ENCODE measurements at places on chromosomes 1 and 21.
A peak's percentile ranks its signal among the peaks of the same experiment; 100 is the strongest.

- no peak for DNase-seq
These were observed 113.1 kb downstream of the NTPCR start for GRCh38 chr1:233063462-233063861.

DNA sequence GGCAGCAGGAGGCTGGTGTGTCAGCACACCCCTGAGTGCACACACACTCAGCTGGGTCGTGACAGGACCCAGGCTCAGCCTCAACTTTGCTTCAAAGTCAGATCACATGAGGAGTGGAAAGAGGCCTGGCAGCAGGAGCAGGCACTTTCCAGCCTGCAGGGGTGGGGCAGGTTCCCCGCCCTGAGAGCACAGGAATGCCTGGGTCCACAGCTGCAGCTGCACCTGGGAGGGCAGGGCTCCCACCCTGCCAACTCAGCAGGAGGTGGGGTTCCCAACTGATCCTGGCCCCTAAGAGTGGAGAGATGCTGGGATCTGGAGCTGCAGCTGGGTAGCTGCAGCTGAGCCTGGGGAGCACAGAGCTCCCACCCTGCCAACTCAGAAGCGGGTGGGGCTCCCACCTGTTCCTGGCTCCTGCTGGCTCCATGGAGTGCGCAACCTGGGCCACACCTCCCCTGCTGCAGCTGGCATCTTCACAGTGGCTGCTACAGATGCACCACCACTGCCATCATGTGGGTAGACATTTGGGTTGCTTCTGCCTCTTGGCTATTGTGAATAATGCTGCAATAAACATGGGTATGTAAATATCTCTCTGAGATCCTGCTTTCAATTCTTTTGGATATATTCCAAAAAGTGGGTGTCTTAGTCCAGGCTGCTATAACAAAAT lies 415.4 kb downstream of the TTLL7 start:
- no peak for DNase-seq

GRCh38 chr1:220011620-220012019 lies 34.7 kb downstream of the EPRS1 start:
- no peak for DNase-seq

DNA sequence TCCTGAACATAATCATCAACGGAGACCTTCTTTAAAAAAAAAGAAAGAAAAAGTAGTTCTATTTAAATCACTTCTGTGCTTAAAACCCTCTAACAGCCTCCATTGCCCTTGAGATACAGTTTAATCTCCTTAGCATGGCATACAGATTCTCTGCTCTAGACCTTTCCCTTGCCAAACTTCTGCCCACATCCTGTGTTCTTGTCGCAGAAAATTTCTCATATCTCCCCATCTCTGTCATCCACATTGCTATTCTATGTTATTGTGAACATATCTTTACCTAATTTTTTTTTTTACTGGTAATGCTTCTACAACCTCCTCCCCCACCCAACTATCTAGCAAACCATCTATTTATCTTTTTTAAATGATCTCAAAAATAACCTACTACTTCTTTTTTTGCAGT lies 135.7 kb upstream of the PROX1 start:
- DNase-seq: no peak

DNA sequence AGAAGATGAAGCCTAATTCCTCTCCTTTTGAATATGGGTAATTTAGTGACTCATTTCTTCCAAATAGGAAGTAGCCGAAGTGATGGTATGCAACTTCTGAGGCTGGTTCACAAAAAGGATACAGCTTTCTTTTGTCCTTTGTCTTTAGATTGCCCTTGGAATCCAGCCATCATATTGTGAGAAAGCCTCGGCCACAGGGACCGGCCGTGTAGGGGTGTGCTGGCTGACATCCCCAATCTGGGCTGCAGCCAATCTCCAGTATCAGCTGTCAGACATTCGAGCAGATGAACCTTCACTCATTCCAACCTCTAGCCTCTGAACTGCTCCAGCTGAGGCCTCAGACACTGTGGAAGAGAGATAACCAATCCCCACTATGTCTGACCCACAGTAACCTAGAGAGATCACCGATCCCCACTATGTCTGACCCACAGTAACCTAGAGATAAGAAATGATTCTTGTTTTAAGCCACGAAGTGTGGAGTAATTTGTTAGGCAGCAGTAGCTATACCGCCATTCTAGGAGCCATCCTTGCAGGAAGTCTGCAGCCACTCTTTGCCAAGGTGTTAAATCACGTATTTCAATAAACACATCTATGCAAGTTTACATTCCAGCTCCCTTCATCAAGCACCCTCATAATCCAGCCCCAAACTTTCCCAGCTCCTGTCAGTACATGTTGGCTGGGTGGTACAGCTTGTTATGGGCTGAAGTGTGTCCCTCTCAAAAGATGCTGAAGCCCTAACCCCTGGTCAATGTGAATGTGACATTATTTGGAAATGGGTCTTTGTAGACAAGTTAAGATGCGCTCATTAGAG lies 2.9 kb upstream of the DIP2A start:
- DNase-seq: no peak

GRCh38 chr1:228284521-228284920 lies 76.7 kb downstream of the OBSCN start:
- no peak for DNase-seq

GRCh38 chr1:26887125-26887524 lies 3.0 kb downstream of the GPN2 start:
- DNase-seq: no peak

DNA sequence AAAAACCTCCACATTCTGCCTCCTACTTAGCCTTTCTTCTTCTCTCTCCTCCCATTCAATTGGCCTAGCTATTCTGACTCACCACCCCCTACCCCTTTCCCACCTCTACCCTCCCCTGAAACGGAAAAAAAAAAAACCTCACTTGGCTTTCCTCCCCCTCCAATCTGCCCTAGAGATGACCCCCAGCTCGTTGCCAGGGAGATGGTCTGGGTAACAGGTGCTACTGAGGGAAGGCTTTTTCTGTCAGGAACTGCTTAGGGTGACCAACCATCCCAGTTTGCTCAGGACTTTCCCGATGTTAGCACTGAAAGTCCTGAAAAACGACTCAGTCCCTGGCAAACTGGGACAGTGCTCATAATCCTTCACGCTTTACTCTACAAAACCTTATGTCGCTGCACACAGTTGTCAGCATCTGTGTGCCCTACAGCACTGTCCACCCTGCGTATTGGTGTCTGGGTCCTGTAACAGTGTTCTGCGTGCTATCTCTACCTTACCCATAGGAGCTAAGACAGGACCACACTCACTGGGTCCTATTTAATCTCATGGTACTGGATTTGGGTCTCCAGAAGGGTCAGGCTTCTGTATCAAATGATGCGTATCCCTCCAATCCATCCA lies 7.7 kb upstream of the CADM3 start:
- no peak for DNase-seq

DNA sequence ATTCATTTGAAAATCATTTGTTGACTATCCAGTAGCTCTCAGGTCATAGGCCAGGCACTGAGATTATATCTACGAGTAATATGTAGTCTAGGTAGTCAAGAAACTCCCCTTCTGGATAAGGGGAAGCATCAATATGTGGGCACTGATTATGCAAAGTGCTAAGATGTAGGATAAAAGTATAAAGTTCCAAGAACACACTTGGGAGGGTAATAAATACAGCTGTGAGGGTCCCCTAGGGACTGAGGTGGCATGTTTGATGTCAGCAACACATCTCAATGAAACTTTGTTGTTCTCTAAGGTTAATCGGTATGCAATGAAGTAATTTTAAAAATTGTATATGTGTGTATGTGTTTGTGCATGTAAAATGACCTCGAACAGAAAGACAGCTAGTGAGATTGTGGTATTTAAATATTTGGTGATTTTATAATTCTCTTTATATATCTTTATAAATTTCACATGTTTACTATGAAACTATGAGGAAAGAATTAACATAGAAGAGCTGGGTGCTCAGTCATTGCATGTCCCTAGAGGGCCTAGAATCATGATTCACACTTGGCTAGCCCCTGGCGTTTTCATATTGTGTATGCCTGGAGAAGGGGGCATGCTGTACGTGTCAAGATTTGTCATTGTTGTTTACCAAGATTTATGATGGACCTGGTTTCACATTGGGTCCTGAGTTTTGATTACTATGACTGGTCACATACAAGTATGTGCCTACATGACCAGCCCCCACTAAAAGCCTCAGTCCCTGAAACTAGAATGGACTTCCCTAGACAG lies 140.1 kb upstream of the DUSP10 start:
- DNase-seq: no peak

DNA sequence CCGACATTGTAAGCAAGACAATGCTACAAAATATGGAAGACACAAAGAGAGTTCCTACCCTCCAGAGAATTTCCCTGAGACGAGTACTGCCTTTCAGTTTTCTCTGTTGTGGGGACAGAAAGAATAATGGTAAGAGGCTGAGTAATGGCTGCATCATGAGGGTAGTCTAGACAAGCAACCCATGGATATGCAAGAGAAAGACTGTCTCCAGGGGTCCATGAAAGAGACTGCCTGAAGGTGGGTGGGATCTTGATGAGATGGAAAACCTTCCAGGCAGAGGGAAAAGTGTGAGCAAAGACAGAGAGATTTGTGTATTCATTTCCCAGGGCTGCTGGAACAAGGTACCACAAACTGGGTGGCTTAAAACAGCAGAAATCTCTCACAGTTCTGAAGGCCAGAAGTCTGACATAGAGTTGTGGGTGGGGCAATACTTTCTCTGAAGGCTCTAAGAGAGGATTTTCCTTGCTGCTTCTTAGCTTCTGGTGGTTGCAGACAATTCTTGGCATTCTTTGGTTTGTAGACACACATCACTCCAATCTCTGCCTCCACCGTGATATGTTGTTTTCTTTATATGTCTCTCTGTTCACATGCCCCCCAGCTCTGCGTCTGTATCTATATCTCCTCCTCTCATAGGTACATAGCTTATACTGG lies 41.4 kb downstream of the ANP32E start:
- no peak for DNase-seq

DNA sequence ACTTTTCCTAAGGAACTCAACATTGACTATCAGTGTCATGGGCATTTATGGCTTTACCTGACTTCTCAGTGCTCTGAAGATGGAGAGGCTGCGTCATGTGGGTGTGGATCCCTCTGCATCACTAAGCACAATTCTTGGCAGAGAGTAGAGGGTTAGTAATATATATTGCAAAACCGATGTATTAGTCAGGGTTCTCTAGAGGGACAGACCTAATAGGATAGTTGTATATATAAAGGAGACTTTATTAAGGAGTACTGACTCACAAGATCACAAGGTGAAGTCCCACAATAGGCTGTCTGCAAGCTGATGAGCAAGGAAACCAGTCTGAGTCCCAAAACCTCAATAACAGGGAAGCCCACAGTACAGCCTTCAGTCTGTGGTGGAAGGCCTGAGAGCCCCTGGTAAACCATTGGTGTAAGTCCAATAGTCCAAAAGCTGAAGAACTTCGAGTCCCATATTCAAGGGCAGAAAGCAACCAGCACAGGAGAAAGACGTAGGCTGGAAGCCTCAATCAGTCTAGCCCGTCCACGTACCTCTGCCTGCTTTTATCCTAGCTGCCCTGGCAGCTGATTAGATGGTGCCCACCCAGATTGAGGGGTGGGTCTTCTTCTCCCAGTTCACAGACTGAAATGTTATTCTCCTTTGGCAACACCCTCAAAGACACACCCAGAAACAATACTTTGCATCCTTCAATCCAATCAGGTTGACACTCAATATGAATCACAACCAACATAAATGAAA lies 159.7 kb upstream of the NRIP1 start:
- no peak for DNase-seq

- DNase-seq: peak; percentile 88
These were observed at the start of gene PRPF38B for GRCh38 chr1:108691942-108692723. Gene PRPF38B, plus strand, starts transcription at chr1:108692310. Its CDS starts 282 bp downstream, at chr1:108692592.

- no peak for DNase-seq
These were observed 13.8 kb downstream of the CNIH3 start for GRCh38 chr1:224629965-224630364.

DNA sequence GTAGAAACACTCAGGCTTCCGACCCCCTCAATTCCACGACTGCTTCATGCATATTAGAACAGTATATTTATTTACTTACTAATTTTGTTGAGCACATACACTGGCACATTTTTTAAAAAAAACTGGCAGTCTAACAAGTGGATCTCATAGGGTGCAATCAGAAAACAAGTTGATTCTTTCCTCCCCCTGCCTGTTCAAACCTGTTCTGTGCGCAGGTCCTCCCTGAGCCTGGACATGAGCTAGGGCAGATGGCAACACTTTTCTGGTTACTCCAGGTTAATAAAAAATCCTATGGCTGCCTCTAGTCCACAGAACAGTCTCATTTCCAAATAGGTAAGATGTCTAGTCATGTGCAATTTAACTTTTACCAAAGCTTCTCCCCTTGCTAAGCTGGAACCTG lies 18.6 kb downstream of the HSD11B1 start:
- no peak for DNase-seq

GRCh38 chr1:212124690-212125582 lies 89.4 kb downstream of the DTL start:
- DNase-seq: no peak

- DNase-seq: no peak
These were observed 199.5 kb downstream of the GPATCH2 start for GRCh38 chr1:217431395-217431794.

DNA sequence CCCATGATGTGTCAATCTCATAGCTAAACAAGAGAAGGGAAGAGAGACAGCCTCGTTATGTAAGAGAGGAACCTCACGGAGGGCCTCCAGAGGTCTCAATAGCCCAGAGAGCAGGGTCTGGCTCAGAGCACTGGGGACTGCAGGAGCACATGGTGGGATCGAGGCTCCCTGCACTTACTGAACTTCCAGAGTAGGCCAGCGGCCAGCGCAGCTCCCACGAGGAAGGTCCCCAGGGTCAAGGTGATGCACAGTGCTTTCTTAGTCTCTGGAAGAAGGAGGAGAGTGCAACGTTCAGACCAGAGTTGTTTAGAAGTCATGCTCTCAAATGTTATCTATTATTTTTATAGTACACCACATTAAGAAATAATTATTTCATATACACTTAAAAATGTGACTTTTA lies 18.6 kb downstream of the TMPRSS2 start:
- DNase-seq: no peak

- no peak for DNase-seq
These were observed 40.0 kb upstream of the PTPRC start for GRCh38 chr1:198598796-198599321.

DNA sequence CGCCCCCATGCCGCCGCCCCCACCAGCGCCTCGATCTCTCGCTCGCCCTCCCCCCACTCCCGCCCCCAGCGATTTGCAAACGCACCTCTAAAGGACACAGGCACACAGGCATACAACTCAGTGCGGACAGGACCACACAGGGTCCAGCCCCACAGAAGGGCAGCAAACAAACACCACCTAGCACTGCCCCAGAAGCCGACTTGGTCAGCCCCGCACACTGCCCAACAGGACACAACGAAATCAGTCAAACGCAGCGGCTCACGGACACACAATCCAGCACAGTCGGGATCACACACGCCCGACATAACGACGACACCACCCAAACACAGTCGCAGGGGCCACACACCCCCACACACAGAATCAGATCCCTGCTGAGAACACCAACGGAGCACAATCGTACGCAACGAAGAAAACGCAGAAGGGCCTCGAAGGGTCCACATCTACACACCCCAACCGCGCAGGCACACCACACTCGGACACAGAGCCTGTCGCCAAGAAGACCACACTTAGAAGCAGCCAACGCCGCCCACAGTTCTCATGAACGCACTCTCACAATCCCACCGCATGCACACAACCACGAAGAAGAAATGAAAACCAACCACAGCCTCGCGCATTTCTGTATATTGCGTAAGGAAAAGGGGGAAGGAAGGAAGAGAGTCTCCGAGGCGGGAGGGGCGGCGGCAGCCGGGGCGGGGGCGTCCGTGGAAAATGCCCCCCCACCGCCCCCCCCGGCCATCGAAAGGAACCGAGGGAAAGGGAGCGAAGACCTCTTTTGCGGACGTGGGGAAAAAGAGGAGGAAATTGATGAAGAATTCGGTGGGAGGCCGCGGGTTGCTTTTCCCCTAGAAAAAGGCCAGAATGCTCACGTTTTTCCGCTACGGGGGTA lies 481 bp downstream of the TAL1 start:
- no peak for DNase-seq

Data from stimulated activated CD8-positive, alpha-beta memory T cell treated with anti-CD3 and anti-CD28 coated beads, Interleukin-4, amount 100 ng/mL, for 4 hours (primary cell).